ENCODE measurements at places on chromosomes 2 and 18.

DNA sequence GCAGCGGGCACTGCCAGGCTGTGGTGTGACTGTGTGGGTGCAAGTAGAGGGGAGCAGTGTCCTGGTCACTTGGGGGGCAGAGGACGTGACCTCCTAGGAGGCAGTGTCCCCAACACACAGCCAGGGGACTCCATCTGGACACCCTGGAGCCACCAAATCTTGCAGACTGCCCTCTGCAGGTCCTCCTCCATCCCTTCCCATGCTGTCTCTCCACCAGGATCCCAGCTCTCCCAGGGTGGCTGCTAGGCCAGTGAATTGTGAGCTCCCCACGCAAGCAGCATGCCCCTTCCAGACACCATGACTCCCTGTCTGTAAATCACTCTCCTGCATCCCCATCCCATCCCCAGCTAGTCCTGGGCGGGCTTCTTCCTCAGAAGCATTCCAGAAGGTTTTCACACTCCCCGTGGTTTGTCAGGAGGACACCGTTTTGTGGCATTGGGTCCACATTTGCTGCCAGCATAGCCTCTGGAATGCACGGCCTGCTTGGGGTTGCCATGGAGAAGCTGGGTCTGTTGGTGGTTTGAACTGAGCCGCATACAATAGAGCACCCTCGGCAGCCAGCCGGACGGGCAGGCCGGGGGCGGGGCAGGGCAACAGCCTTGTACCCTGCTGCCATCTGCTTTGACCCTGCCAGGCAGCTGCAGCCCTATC is 210.7 kb downstream of the KLHL29 start:
- no peak for DNase-seq

DNA sequence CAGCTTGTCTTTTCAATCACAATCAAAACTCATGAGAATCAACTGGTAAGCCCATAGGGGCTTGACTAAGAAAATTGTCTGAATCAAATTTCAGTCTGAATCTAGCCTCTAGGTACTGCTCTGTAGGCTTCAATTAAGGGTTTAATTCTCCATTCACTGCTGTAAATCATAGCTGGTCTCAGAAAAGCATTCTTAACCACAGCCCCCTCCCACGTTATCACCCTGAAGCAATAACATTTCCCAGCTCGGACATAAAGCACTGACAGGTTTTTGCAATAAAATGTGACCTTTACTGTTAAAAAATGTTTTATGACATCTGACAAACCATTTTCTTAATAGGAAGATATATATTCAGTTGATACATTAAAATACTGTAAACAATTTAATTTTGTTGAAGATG is 55.0 kb downstream of the LRP1B start:
- no peak for DNase-seq

DNA sequence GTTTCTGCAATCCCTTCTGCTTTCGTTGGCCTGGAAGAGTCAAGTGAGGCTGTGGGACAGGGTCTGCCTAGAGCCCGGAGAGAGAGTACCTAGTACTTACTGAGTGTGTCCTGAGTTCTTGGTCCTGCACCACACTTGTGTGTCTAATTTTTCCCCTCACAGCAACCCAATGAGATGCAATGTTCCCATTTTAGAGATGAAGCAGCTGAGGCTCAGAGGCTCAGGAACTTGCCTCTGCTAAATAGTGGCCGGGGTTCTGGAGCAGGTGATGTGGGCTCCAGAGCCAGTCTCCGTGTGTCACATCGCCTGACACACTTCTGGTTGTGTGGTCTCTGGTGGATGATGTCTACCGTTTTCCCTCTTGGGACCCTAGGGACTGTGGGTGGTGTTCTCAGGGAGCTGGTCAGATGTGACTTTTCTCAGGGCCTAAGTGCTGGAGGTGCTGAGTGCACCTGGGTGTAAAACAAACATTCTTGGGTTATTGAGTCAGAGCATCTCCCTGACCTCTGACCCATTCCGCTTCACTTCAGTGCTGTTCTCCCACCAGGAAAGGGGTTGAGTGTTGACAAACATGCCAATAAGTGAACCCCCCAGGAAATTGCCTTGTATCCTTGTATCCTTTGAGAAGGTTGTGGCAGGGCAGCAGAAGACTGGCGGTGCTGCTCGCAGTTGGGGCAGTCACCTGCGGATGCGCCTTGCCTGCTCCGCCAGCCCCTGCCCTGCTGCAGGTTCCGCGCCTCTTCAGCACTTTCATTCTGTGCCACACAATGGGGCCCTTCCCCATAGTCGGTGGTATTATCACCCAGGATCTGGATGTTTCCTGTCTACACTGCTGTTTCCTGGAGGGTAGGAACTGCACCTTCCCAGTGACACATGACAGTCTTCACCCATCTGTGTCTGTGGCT is 32.1 kb downstream of the HK2 start:
- no peak for DNase-seq

DNA sequence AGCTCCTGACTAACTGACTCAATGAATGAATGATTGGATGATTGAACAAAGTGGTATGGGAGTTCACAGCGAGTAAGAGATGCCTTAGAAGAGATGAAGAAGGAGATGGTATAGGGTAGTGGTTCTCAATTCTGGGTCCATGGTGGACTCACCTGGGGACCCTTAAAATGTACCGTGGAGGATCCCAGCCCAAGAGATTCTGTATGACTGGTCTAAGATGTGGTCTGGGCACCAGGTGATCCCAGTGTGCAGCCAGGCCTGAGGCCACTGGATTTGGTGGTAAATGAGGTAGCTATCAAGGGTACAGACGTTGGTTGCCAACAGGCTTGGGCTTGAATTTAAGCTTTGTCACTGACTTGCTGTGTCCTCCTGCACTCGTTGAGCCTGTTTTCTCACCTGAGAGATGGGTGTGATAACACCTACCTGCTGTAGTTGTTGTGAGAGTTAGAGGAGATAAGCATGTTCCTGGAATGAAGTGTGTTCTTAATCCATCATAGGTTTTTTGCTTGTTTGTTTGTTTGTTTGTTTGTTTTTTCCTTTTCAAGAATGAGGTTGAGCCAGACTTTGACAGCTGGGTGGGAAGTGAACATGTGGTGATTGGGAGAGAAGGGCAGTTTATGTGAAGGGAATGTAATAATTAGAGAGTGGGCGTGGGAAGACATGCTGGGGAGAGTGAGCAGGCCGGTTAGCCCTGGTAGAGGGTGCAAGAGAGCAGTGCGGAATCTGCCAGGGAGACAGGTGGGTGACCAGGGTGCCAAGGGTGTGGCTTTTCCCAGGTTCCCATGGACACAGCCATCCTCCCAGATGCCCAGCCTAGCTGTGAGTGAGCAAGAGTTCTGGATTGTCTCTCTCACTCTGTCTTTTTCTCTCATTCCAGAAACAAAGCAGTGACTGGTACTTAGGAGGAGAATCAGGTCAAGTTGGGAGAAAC is 31.4 kb upstream of the IL1B start:
- no peak for DNase-seq

- DNase-seq = no peak
Measured at GRCh38 chr2:170819680-170820664, 3.3 kb downstream of the GAD1 start.

GRCh38 chr2:221726894-221727513 is 154.9 kb upstream of the EPHA4 start:
- DNase-seq = no peak

DNA sequence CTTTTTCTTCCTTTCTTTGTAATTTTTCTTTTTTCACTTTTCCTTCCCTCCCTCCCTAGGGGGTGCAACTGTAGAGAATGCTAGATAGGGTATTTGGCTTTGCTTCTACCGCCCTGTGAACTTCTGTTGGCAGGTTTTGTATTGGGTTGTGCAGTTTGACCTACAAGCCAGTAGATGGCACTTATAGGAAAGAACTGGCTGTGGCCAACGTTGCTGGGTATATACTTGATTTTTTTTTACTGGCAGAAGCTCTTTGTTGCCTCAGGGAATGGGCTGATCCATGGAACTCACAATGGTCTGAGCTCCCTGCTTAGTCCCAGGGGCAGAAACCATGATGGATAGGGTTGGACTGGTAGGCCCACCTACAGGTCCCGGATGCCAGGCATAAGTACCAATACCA is 1019.5 kb upstream of the LRRTM1 start:
- no peak for DNase-seq

- DNase-seq = no peak
Measured at GRCh38 chr2:197873293-197873701, 68.9 kb downstream of the PLCL1 start.

DNA sequence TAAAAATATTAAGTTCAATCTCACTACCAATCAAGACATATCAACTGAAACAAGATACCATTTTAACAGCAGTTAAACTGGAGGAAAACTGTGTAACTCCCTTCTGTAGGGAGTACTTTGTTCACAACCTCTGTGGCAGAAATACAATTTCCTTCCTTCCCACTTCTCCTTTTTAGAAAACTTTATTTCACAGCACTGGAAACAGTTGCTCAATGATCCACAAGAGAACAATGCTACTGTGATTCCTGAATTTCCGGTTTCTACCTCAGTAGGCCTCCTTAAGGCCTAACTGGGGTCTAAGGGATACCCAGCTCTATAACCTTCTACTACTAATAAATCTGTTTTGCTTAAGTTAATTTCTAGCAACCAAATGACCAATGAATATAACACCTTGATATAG is 14.1 kb downstream of the TLK1 start:
- peak; percentile 81 for DNase-seq

DNA sequence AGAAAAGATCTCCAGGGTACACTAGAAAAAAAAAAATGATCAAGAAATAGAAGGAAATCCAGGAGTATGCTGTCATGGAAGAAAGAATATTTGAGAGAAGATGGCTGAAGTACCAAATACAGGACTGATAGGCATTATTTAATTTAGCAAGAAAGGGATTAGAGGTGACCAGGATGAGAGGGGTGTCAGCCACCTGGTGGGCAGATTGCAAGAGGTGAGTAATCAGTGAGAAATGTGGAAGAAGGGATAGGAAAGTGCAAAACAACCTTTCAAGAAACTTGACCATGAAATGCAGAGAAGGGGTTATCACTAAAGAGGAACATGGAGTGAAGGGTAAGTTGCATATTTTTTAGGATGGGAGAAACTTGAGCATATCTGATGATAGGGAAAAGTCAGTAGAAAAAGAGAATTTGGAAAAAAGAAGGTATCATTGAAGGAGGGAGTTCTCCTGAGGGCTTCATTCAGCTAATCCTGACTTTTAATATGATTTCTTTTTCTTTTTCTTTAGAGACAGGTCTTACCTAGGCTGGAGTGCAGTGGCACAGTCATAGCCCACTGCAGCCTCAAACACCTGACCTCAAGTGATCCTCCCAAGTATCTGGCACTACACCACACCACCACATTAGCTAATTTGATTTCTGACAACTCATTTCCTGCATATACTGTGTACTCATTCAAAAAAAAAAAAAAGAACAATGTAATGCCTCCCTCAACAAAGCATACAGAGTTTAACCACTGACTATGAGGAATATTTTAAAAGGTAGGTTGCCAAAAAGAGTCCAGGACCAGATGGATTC is 101.3 kb downstream of the LRP2 start:
- no peak for DNase-seq

- DNase-seq = peak; percentile 78
Measured at GRCh38 chr18:3340015-3340681, 78.2 kb downstream of the MYL12B start.

DNA sequence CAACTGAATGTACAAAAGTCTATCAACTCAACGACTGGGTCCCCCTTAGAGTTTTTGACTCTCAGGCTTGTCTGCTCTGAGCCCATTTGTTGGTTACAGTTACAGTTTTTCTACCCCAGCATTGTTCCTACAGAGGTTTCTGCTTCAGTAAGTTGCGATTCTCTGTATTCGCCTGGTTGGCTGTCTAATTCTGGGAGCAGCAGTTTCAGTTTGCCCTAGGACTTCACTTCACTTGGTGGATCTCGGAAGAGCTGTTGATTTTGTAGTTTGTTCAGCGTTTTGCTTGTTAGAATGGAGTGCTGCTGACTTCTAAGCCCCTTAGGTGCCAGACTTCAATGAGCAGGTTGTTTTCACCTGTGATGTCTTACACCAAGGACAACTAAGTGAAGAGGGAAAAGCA is 296.5 kb upstream of the EPAS1 start:
- no peak for DNase-seq

DNA sequence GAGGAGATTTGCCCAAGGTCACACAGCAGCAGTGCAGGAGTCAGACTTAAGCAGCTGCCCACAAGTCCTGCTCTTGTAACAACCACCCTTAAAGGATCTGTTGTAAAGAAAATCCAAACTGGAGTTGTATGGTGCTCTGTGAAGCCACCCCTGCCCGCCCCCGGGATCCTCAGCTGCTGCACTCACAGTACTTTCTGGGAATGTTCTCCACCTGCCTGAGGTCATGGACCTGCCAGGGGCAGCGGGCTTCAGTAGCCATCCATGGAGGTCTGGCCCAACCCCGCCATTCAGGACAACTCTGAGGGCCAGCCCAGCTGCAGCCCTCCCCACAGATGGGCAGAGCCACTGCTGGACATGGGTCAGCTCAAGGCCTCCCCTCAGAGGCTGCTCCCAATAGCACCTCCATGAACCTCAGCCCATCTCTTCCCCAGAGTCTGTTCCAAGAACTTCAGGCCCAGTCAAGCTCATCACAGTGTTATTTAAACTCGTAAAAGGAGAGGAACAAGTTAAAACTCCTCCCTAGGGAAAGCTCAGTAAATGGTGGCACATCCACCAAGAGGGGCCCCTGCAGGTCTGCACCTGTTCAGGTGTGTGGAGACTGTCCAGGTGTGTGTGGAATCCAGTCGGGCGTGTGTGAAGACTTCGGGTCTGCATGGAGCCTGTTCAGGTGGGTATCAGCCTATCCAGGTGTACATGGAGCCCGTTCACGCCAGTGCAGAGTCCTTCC is 39.4 kb upstream of the GPC1 start:
- DNase-seq = no peak

DNA sequence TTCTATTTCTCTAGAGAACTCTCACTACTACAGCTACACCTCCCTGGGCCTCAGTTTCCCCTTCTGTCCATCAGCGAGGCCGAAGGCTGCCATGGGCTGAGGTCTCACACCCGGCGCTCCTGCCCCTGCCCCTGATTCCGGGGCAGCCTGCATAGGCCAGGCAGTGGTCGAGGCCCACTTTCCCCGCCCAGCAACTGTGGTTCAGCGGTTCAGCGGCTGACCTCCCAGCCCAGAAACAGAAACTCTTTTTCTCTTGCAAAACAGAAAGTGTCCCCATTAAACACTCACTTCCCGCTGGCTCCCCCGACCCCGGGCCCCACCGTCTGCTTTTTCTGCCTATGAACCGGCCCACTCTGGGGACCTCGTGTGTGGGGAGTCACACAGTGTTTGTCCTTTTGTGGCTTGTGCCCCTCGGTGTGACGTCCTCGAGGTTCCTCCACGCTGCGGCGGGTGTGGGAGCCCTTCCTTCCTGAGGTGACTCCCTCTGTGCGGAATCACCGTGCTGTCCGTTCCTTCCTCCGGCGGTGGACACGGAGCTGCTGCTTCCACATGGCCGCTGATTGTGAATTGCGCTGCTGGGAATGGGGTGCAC is 16.0 kb downstream of the PDCD1 start:
- peak; percentile 98 for DNase-seq

DNA sequence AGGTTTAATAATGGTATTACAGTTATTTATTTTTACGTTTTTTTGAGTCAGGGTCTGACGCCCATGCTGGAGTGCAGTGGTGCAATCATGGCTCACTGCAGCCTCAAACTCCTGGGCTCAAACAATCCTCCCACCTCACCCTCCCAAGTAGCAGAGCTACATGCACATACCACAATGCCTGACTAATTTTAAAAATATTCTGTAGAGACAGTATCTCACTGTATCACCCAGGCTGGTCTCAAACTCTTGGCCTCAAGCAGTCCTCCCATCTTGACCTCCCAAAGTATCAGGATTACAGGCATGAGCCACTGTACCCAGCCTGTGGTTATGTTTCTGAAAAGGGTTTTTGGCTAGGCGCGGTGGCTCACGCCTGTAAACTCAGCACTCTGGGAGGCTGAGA is 120.8 kb downstream of the ESCO1 start:
- no peak for DNase-seq

All from inflammatory macrophage treated with lipopolysaccharide for 4 hours (primary cell).